Mammary epithelial cell (primary cell): ENCODE measurements at places on chromosomes 6 and 20.

DNA sequence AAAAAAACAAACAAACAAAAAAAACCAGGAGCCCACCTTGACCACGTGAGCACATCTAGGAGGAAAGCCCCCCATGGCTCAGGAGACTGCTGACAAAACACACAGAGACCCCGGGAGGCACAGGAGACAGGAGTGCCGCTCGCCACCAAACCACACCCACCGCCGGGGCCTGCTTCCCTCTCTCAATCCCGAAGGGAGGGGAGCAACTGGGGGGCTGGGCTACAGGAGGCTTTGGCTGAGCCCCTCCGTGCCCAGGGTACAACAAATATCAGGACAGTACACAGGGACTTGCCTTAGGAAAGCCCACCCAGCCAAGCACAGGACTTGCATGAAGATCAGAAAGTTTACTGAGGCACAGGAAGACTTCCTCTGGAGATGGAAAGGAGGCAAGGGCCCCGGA, 102.5 kb downstream of the TAF4 start:
- no peak for DNase-seq

DNA sequence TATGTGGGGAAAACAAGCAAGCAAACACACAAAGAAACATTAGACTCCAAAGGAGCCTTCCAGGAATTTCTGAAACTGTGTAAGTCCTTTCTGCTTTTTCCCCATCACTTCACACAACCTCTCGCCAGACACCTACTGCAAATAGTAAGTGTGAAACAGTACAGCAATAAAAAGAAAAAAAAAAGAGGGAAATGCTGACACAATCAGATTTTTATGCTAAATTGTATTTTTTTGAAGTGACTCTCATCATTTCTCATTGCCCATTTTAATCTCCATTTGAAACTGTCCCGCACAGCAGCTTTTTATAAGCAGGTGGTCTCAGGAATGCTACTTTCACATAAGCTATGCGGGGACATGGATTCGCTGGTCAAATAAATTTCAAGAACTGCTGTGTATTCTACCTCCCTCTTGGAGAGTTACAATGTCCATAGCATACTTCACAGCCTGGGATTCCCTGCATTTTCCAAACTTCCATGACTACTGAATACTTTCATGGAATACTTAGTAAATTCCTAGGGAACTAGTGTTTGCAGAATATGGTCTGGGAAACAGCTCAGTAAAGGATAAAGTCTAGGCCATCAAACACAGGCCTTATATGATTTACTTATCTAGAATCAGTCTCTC, 139.9 kb upstream of the TSHZ2 start:
- no peak for DNase-seq

GRCh38 chr20:10596710-10597121, 77.1 kb downstream of the JAG1 start:
- DNase-seq = peak; percentile 80

DNA sequence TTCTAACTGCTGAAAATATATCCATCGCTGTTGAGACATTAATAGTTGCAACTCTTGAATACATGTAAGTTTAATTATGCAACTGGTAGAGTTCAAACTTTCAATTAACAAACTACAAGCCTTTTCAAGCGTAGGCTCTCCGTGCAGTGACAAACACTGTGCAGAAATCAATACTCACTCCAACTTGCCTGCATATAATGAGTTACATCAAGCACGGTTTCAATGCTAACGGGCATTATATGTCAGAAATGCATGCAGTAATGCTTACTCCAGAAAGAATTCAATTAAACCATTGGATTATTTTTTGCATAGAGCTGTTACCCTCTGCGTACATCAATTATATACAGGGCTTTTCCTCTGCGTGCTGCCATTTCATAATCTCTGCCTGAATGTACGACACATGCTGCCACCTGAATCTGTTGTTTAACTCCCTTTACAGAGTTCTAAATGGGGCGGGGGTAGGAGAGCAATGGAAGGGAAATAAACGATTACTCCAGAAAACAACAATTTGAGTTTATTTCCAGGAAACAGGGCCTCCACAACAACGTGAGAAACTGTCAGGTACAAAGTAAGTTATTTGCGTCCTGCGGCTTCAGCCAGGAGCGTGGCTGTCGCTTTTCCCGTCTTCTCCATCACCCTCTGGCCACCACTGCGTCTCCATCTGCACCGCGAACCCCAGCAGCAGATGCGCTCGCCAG, 1.8 kb downstream of the PTPRK start:
- no peak for DNase-seq
